ENCODE measurements at places on chromosomes 7 and 10.

- DNase-seq, result no peak
Measured at GRCh38 chr10:114110174-114110972, 63.6 kb downstream of the CCDC186 start.

- DNase-seq, result no peak
Measured at GRCh38 chr7:90889210-90889609, 293.1 kb downstream of the CDK14 start.

DNA sequence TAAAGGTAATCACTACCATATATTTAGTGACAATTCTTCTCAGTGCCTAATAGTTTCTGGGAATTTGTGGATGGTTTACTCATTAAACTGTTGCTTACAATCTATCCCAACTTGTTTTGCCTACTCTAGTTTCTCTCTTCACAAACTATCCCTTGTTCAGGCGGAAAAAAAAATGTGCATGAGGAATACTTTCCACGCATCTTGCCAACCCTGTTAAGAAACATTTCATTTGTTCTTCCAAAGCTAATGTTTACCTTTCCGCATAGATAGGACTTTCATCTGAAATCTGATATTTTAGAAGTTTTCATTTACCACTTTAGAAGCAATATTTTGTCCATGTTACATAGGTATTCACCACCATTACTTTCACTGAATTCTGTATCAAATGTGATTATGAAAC, 191.9 kb downstream of the MDFIC start:
- DNase-seq, result no peak

DNA sequence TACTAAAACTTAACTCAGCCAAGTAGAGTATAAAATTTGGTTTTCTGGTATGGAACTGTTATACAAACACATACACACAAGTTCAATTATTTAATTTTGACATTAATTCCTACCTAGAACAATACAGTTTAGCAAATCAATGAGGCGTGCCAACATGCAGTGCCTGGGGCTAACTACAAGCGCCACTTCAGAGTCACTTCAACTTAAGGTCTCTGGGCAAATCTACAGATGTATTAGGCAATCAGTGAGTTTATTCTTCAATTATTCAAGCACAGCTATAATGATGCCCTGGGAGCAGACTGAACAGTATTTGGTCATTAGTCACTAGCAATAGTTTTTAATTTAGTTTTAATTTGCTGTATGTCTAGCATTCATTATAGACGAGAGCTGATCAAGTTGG, 51.6 kb downstream of the HIBADH start:
- no peak for DNase-seq

GRCh38 chr7:41916450-41916927, 213.6 kb upstream of the INHBA start:
- DNase-seq, result no peak

- DNase-seq, result no peak
Measured at GRCh38 chr10:70343312-70343711, 39.1 kb downstream of the LRRC20 start.

- no peak for DNase-seq
Measured at GRCh38 chr7:92614660-92615174, 24.5 kb upstream of the FAM133B start.
